ENCODE measurements at places on chromosomes 16 and 17.

DNA sequence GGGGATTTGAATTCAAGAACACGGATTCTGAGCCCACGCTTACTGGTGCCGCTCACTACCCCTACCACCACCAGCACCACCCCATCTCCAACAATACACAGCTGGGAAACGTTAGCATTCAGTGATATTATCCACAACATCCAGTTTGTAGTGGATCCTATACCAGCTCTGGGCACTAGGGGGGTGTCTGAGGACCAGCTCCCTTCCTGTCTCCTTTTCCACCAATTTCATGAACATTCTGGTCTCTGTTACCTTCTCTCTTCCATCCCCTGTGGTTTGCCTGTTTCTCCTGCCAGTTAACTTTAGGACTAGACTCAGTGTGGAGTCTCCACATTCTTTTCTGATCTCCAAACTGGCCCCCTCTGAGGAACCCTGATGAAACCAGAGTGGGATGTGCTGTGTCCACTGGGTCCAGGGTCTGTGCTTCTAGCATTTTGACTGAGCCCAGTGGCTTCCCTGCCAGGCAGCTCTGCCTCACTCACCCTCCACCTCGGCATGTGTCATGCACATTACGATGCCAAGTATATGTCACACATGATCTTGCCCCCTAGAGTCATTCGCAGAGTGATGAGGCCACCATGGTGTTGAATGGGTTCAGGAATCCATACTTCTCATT lies 187.0 kb upstream of the CDH13 start:
- DNase-seq, result no peak

DNA sequence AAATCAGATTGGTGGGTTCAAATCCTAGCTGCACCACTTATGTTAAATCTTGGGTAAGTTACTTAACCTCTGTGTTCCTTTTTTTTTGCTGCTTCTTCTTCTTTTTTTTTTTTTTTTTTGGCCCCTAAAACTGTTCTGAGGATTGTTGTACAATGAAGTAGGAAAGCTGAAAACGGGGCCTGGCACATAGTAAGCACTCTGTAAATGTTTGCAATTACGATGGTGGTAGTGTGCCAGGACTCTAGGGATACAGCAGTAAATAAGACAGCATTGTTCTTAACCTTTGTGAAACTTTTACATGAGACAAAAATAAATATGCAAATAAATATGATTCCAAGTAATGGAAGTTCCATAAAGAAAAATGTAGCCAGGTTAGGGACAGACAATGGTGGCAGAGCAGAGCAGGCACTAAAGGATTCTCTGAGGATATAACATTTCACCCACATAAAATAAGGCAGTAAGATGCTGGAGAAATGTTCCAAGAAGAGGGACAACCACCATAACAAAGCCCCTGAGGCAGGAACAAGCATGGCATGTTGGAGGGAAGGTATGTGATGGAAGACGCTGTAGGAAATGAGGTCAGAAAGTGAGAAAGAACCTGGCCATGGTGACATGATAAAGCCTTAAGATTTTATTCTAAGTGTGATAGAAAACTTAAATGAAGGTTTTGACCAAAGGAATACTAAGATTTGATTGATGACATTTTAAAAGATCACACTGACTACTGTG lies 127.3 kb downstream of the NLK start:
- DNase-seq, result no peak

DNA sequence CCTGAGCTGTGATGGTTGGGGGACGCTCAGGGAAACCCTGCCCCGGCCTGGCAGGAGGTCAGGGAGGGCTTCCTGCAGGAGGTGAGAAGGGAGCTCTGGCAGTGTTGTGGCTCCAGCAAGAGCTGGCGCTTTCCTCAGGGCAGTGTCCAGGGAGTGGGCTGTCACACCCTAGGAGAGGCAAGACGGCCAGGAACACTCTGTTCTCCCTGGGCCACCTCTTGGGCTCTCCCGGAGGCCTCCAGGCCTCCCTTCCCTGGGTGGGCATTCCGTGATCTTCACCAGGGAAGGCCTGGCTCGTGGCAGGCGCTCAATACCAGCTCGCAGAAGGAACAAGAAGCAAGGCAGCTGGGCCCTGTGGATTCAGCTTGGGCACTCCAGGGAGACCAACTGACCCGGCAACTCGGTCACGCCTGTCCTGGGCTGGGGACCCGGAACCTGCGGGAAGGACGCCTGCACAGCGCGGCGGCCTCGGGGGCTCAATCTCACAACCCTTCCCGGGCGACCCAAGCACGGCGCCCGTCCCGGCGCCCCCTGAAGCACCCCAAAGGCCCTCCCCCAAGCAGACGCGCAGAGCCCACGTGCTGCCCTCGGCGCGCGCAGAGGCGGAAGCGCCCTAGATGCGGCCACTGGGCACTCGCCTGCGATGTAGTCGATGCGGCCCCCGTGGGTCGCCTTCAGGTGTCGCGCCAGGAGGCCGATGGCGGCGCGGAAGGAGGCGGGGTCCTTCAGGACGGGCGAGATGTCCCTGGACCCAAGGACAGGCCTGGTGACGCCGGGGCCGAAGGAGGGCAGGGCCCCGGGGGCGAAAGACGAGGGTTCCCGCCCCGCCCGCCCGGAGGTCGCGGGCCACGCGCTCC lies 588 bp downstream of the APRT start:
- peak; percentile 77 for DNase-seq

DNA sequence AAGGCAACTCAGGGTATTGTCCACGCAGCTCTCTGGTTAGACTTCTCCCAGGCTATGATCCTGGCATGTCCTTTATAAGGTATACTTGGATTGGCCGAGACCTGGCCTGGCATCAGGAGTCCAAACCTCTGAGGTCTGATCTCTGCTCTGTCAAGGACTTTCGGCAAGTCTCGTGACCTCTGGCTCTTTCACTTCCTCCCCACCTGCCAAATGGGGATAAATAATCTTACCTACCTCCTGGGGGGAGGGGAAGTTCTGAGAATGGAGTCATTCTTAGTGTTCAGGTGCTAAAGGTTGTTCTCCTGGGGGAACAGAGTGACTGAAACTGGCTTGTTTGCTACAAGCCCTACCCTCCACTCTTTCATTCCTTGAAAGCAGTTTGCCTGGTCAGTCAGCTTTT lies 7.6 kb downstream of the ATXN1L start:
- no peak for DNase-seq

DNA sequence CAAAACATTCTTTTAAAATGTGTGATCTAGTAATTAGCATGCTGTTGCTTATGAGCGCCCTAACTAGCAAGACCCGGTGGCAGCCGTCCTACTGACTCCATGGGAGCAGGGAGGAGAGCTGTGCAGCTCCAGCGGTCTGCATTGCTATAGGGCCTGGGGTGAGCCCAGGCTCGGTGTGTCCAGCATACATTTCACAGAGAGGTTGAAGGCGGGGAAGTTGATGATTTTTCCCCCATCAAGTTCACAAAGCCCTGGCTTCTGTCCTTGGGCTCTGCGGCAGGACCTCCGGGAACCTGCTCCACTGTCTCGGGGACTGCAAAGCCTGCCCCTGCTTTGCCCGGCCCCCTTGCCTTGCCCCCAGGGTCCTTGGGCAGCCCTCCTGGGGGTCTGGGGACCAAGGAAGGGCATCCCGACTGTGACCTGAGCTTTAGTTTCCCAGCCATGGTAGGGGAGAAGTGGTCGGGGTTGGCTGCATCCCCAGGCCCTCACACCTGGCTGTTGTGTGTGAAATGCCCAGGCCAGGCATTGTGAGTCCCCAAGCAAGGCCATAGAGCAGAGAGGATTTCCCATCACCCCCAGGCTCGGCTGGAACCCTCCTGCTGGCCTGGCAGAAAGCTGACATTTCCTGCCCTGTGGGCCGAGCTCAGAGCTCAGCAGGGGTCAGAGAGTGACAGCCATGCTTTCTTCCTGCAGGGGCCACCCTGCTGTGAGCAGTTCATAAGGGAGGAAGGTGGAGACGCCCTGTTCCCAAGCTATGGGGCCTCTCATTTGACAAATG lies 24.8 kb downstream of the KCNJ12 start:
- DNase-seq, result no peak

GRCh38 chr17:60135151-60135950 lies 14.4 kb upstream of the CA4 start:
- peak; percentile 97 for DNase-seq

- no peak for DNase-seq
These were observed 26.8 kb upstream of the SMPD3 start for GRCh38 chr16:68475071-68475470.

DNA sequence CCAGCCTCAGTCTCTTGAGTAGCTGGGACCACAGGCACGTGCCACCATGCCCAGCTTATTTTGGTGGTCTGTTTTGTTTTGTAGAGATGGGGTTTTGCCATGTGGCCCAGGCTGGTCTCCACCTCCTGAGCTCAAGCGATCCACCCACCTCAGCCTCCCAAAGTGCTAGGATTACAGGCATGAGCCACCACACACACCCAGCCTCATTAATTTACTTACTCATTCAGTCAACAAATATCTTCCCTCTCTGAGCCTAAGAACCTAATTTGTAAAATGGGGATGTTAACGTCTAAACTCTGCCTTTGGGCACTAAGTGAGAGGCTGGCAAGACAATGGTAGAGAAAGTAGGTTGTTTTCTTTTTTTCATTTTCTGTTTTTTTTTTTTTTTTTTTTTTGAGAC lies 22.6 kb downstream of the SRCIN1 start:
- no peak for DNase-seq

DNA sequence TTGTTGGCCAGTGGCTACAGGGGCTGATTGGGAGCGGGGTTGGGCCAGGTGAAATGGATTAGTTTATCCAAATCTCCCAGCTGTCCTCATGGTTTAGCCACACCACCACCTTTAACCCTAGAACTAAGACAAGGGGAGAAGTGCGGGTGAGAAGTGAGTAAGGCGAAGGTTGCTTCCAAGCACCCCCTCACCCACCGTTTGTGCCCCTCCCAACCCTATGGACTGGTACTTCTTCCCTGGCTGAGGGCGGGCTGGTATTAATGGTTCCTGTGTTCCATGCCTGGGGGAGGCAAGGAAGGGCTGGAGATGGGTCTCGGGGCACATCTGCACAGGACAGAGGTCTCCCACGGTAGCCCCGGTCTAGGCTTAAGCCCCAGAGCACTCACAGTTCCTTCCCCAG lies 25.1 kb downstream of the NT5M start:
- DNase-seq, result no peak

DNA sequence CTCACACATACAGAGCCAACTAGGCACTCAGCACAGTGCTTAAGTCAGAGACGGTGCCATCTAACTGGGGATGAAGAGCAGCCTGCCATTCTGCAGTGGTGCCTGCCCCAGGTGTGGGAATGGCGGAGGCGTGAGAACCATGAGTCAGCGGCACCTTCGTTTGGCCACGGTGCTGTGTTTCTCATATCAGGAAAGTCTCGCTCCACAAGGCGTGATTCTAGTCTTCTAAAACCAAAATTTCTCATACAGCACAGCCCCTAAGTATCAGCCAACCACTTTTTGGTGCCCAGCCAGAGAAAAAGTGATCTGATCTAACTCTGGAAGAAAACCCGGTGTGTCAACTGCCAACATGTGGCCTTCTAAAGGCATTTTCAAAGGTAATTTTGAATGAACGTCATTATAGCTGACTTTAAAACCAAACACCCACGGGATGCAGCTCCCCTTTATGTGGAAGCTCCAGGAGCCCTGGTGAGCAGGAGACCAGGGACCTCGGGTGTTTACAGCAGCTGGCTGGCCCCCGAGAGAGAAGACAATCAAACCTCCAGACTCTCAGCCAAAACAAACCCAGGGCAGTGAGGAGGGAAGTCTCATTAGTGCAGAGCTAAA lies 54.6 kb downstream of the ABCC12 start:
- DNase-seq, result no peak

GRCh38 chr17:27945333-27945616 lies 52.1 kb upstream of the LYRM9 start:
- DNase-seq, result no peak

GRCh38 chr17:11296994-11297393 lies 56.0 kb downstream of the SHISA6 start:
- DNase-seq, result no peak

GRCh38 chr16:87924811-87925670 lies 11.3 kb downstream of the CA5A start:
- DNase-seq, result peak; percentile 93

DNA sequence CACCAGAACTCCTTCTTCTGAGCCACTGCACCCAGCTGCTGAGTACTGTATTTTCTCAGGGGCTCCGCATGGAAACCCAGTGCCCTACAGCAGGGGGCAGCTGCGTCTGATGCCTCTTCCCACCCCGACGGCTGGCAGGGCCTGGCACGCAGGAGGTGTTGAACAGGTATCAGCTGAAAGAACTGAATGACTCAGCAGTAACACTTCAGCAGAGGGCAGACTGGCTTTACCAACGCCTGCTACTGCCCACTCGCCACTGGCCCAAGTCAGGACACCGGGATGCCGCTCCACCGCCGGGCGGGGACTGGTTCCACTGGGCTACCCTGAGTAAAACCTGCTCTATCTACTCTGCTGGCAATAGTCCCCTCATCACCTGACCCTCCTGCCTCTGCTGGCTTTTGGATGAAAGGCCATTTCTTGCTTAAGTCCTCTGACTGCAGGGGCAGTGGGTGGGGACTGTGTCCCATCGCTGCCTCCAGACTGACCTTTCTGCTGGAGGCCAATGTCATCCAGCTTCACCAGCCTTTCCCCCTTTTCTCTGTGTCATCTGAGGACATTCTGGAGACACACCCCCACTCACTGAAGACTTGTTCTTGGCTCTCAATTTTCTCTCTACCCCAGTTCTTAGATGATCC lies 100.4 kb upstream of the FA2H start:
- DNase-seq, result no peak

DNA sequence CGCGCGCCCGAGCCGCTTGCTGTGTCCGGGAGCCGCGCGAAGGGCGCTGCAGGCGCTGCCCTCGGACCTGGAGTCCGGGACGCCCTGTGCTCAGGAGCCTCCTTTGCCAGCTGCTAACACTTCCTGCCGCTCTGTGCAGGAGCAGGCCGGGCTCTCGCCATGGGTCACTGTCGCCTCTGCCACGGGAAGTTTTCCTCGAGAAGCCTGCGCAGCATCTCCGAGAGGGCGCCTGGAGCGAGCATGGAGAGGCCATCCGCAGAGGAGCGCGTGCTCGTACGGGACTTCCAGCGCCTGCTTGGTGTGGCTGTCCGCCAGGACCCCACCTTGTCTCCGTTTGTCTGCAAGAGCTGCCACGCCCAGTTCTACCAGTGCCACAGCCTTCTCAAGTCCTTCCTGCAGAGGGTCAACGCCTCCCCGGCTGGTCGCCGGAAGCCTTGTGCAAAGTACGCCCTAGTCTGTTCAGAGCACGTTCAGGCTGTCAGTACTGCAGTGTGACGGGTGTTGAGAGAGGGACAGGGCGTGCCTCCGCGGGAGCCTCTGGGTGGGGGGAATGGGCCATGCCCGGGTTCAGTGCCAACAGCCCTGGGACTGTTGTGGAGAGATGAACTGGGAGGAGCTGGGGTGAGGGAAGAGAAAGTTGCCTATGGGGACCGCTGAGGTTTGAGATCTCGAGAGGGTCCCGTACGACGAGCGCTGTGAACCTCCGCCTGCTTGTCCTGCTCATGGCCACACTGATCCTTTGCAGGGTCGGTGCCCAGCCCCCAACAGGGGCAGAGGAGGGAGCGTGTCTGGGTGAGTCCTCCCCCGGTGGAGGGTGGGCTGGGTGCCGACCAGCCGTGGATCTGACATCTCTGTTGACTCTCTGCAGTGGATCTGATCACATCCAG lies 1.3 kb downstream of the ZNF276 start:
- no peak for DNase-seq

DNA sequence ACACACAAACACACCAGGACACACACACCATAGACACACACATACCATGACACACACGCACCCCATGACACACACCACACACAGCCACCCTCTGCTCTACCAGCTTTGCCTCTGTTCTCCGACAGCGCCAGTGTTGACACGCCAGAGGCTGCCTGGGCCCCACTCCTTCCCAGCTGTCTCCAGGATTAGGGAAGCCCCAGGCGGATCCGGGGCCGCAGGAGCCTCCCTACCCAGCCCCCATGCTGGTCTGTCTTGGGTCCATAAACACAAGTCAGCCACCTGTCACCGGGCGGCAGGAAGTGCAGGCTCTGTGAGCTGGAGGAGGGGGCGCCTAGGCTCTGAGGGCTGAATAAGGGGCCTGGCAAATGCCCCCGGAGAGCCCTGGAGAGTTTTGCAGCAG lies 10.5 kb downstream of the TBC1D16 start:
- no peak for DNase-seq
